Nucleus accumbens (tissue), 56 donors: ENCODE measurements at places on chromosomes 3 and 15.

- no peak for DNase-seq
Observed at GRCh38 chr3:151724576-151725562, 8.9 kb upstream of the AADACL2 start.

GRCh38 chr3:179186426-179186825, 38.3 kb downstream of the PIK3CA start:
- no peak for DNase-seq

- DNase-seq: no peak
Observed at GRCh38 chr15:69666441-69666882, 213.8 kb downstream of the RPLP1 start.

GRCh38 chr3:139762302-139762701, 84.5 kb upstream of the NMNAT3 start:
- no peak for DNase-seq

DNA sequence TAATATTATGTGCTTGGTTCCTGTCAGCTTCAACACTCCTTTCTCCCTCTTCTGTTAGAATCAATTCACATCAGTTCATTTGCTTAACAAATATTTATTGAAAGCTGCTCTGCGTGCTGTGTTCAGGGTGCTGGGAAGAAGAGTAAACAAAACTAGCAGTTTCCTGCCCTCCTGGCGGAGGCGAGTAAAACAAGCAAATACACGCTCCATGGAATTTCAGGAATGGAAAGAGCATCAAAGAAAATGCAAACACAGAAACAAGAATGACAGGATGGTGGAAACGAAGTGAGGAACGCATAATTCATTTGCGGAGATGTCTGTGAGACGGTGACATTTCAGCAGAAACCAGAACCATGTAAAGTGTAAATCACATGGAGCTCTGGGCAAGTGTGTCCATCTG, 49.4 kb upstream of the SPTSSB start:
- DNase-seq: no peak

- DNase-seq: no peak
Observed at GRCh38 chr15:57481038-57481705, 104.9 kb downstream of the CGNL1 start.

DNA sequence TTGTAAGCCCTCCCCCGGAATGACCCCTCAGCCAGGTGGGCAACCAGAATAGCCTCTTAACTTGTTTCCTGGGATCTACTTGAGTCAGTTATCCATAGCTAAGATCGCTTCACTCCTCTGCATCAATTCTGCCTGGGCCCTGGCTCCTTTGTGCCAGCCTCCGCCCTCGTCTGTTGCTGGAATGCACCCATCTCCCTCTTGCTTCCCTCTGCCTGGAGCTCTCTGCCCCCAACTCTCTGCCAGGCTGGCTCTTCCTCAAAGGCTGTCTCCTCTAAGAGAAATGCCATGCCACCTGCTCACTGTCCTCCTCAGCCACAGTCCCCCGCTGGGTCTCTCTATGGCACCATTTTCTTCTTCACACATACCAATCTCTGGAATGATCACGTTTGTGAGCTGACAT, 240.8 kb downstream of the ADAMTS17 start:
- no peak for DNase-seq

- DNase-seq: no peak
Observed at GRCh38 chr3:32890420-32891276, 60.8 kb upstream of the CCR4 start.

GRCh38 chr3:37174532-37175126, at the start of gene LRRFIP2:
TSS of gene LRRFIP2 (minus strand) at chr3:37174582. CDS start at chr3:37148983, 25,599 bp downstream.
- DNase-seq: no peak

DNA sequence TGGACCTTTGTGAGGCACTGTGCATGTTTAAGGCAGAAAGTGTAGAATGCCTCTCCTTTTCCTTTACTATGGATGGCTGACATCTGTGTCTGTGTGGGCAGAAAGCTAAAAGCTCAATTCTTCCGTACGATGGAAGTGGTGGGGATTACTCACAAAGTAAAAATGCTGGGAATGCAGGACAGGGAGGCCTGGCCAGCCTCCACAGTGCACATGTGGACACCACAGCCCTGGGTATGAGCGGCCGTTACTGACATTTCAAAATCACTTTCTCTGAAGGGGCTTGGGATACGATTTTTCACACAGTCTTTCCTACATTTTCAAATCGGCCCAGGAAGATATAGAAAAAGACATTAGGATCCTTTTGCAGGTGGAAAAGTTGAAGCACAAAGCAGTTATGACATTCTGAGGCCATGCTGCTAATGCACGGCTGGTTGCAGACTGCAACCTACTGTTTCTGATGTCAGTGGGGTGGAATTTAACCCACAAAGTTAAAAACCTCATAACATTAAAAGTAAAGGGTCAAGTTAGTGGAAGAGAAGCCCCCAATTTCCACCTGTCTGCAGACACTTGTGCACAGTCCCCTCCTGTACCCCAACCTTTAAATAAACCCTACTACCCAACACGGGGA, 27.9 kb downstream of the EHD4 start:
- no peak for DNase-seq

DNA sequence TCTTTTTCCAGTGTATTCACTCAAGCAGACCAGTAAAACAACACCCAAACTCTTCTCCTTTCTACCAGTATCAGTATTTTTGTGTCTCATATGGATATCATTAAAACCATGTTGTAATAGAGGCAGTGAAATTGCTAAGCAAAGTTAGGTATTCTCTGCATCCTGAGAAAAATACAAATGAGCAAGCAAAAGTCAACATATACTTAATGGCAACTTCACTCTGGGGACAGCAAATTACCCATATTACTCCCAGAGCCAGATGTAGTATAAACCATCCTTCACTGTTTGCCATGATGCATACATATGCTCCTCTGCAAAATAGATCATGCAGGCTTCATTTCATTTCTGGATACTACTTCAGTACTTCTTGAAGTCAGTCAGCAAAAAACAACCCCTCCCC, 22.1 kb downstream of the UBA5 start:
- DNase-seq: no peak

- no peak for DNase-seq
Observed at GRCh38 chr3:12462159-12462947, 21.9 kb upstream of the TSEN2 start.

DNA sequence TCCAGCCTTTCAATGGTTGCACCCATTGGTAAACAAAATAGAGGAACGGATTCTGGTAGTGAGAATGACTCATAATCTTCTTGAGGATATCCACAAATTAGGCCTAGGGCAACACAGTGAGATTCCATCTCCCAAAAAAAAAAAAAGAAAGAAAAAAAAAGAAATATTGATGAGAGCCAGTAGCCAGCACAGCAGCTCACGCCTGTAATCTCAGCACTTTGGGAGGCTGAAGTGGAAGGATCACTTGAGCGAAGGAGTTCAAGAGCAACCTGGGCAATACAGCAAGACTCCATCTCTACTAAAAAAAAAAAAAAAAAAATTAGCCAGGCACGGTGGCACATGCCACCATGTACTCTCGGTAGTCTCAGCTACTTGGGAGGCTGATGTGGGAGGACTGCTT, 51.9 kb downstream of the DENND4A start:
- DNase-seq: no peak

GRCh38 chr15:42143866-42144625, 12.4 kb downstream of the PLA2G4F start:
- no peak for DNase-seq

GRCh38 chr3:52839268-52839575, 4.4 kb upstream of the MUSTN1 start:
- no peak for DNase-seq

DNA sequence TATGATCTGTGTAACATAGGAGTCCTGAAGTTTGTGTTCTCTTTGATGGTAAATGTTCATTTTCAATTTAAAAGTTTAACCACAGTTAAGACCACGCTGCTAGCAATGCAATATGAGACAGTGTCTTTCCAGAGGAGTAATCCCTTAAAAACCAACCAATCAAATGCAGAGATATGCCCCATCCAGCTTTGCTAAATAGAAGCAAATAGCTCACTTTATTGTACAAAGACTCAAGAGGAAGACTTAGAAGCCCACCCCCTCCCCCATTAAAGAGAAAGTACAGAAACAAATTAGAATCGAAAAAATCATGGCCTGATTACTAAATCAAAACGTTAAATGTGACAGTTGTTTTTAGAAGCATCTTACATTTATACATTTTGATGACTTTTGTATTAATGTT, 2.1 kb upstream of the ANP32A start:
- no peak for DNase-seq

DNA sequence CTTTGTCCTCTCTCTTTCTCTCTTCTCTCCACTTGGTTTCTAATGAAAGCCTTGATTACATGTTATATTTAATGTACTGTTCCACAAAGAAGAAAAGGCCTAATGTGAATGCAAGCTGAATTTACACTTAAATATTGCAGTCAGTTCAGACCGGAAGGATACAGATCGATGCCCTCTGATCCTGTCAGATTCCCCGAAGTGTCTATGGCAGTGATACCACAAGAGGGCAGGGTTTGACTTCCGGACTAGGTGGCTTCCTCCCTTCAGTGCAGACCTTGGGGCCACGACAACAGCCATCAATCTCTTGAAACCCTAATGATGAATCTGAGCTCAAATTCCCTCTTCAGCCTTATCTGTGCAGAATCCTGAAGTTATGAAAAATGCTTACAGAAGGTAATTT, 29.5 kb downstream of the AGTR1 start:
- peak; percentile 32 for DNase-seq

DNA sequence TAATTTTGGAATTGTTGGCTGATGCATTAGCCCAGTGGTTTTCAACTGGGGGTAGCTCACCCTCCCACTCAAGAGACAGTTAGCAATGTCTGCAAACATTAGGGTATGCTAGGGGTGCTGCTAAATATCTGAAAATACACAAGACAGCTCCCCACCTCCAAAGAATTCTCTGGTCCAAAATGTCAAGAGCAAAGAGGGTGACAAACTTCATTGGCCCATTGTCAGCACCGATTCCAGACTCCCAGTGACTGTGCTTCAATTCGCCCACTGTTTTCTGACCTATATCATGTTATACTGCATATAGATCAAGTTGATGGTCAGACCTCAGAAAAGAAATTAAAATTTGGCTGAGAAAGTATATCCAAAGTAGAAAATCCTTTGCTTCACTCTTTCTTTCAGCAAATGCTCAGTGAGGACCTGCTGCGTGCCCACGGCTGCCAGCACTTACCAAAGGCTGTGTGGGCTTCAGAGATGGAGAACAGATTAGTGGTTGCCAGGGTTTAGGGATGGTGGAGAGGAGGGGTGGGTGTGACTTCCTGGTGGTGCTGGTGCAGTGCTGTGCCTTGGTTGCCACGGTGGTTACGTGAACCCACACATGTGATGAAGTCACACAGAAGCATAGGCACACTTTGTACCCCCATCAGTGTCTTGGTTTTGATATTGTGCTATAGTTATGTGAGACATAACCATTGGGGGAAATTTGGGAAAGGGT, 204.0 kb downstream of the PLCL2 start:
- DNase-seq: no peak

DNA sequence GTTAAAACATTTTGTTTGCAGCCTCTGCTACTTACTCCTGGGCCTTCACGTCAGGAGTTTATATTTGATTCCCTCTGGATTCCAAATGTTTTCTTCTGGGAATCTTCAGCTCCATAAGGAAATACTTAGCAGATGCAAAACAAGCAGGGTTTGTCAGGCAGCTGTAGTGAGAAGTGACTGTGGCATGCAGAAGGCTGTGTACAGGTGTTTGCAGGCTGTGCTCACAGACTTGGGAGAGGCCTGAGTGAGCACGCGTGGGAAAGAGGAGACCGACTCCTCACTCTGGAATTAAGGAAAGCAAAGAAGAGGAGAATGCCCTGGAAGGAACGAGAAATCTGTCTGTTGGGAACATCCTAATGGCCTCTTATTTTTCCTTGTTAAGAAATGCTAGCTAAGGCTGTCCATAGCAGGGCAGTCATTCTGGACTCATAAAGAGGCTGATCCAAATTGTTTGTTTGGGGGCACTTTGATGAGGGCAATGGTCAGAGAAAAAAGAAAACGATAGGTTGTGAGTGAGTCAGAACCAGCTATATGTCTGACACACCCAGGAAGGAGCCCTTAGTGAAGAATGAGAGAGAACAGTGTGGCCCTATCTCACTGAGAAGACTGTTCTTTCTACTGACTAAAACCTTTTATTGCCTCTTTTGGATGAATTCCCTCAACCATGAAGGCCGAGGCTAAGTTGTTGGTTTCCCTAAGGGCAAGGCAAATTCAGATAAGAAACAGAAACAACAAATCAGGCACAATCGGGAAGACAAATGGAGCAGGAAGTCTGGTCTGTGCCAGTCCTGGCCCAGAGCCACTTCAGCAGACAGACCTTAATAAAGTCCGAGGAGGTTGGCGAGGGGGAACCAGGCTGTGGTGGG, 82.6 kb downstream of the TGFBR2 start:
- no peak for DNase-seq

GRCh38 chr3:18585004-18585968, 160.1 kb upstream of the SATB1 start:
- DNase-seq: no peak

GRCh38 chr3:158093526-158093925, 12.7 kb downstream of the SHOX2 start:
- DNase-seq: no peak
